ENCODE measurements at places on chromosomes 4 and X.

GRCh38 chrX:55816023-55816422 is 98.5 kb downstream of the RRAGB start:
- no peak for DNase-seq

- DNase-seq = no peak
Measured at GRCh38 chr4:104494185-104494584, 509 bp downstream of the CXXC4 start.

GRCh38 chrX:123986377-123986776 is 24.9 kb downstream of the STAG2 start:
- DNase-seq = no peak

GRCh38 chrX:110143454-110144210 is 140.7 kb downstream of the TMEM164 start:
- no peak for DNase-seq

- DNase-seq = no peak
Measured at GRCh38 chr4:94168321-94168720, 39.3 kb upstream of the SMARCAD1 start.

- no peak for DNase-seq
Measured at GRCh38 chrX:68428431-68428830, 4.9 kb downstream of the OPHN1 start.

DNA sequence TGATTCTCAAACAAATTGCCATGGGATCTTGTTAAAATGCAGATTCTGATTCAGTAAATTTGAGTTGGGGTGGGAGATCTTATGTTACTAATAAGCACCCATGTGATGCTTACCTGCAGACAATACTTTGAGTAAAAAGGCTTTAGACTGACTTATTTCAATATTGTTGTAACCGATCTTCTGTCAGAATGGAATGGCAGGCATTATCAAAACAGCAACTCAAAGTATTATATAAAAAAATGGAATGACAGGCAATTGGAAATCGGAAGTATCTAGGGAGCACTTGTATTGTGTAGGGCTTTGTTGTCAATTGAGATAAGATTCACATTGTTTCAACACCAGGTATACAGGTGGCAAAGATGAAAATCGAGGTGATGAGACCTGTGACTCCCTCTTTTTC is 67.5 kb downstream of the C4orf33 start:
- no peak for DNase-seq

- no peak for DNase-seq
Measured at GRCh38 chrX:73448379-73448778, 1.5 kb downstream of the CDX4 start.

GRCh38 chr4:137601934-137602333 is 69.6 kb upstream of the PCDH18 start:
- DNase-seq = no peak

DNA sequence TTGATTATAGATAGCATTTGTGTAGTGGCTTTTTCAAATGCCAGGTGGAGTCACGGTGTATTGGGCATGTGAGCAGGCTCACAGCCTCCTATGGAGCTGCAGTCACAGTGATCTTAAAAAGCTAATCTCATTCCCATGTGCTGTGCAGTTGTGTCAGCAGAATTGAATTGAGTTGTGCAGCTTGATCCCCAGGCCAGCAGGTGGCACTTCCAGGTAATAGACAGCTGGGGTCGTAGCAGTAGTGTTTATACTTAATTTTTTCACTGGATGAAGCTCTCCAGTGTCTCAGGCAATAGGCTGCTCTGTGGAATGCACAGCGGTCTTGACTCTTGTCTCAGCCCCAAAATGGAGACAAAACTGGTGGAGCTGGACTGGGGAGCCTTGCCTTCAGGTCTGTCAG is 1028.1 kb downstream of the SH3BGRL start:
- no peak for DNase-seq

DNA sequence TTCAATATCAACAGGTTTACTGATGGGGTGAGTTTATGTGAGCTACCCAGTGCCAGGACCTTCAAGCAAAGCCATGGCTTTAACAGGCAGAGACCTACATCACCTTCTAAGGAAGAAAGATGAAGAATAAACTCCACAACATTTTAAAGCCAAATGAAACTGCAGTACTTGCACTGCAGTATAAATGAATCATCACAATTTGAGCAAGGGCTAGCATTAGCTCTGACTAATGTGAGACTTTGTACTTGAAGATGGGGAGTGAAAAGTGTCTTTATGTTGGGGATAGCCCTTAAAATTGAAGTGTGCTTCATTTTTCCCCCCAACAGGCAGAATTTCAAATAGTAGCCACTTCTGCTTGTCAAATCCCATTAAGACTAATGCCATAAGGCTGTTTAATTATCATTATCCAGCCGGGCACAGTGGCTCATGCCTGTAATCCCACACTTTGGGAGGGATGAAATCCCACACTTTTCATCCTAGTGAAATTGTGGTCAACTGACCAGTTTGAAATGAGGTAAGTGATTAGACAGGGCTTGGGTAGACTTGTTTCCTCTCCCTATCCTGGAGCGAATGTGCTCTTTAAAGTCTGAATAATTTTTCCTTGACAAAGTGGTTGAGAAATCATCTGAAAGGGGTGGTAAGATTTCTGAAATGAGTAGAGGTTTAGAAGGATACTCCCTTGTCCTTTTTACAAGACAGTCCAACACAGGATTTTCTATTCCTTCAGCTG is 27.2 kb upstream of the GPR34 start:
- no peak for DNase-seq

- DNase-seq = no peak
Measured at GRCh38 chr4:183172881-183173280, 73.8 kb downstream of the WWC2 start.

- DNase-seq = no peak
Measured at GRCh38 chr4:960636-961350, 12.6 kb downstream of the DGKQ start.

DNA sequence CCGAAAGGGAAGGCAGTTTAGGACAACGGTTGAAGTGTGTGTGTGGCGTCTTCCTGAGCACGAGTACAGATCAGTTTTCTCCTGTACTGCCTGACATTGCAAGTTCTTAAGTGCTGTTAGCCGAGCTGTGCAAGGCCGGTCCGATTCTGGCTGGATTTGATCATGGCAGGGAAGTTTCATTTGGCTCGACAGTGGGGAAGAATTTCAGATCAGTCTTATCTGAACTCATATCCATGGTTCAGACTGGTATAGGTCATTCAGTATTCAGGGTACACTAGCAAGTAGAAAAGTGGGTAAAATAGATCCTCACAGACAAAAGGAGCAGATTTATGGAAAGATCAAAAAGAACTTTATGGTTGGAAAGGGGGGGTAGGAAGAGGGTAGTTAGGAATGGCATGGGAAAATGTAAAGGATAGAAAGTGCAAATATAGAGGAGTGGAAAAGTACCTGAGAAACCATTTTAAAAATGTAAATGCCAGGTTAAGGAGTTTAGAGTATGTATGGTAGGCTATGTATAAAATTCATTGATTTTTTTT is 716 bp downstream of the THAP9 start:
- DNase-seq = no peak
